Brain (organoid and tissue), 16 donors: ENCODE measurements at places on chromosomes 7 and 10.

GRCh38 chr10:5142199-5142598 is 42.8 kb downstream of the AKR1C8 start:
- no peak for DNase-seq

- no peak for DNase-seq
Observed at GRCh38 chr7:17773289-17773626, 167.0 kb downstream of the SNX13 start.

DNA sequence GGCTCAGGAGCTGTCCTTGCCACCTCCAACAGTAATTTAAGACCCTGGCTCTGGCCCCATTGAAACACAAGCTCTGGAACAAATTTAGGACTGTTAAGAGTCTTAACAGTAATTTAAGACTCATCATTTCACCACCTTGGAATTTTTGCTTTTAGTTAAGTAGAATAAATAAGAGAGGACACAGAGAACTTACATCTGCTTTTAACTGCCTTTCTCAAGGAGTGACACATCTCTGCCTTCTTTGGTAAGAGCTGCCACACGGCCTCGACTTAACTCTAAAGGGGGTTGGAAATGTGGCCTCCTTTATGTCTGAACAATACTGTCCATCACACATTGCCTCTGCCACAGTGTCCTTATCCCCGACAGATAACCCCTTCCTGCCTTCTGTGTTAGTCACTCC is 77.9 kb downstream of the HERPUD2 start:
- no peak for DNase-seq

- DNase-seq, result no peak
Observed at GRCh38 chr7:133784486-133785001, 342.6 kb upstream of the LRGUK start.

DNA sequence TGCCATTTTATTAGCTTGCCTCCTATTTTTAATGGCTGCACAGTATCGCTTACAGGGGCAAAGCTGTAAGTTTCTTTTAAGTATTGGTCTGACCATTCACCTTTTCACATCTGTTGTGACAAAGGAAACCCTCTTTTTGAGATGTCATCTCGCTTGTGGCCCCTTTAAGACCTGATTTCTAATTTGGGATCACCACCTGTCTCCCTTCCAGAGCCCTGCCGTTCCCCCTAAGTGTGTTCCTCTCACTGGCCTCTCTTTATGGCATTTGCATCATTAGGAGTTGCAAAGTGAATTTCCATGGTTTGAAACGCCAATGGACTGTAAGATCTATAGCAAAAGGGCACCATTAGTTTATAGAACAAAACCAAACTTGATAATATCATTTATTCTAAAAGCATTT is 1.4 kb downstream of the EPDR1 start:
- no peak for DNase-seq

GRCh38 chr7:70498232-70498992 is 633.5 kb upstream of the GALNT17 start:
- peak; percentile 66 for DNase-seq

- no peak for DNase-seq
Observed at GRCh38 chr7:51970961-51971665, 654.5 kb upstream of the COBL start.

DNA sequence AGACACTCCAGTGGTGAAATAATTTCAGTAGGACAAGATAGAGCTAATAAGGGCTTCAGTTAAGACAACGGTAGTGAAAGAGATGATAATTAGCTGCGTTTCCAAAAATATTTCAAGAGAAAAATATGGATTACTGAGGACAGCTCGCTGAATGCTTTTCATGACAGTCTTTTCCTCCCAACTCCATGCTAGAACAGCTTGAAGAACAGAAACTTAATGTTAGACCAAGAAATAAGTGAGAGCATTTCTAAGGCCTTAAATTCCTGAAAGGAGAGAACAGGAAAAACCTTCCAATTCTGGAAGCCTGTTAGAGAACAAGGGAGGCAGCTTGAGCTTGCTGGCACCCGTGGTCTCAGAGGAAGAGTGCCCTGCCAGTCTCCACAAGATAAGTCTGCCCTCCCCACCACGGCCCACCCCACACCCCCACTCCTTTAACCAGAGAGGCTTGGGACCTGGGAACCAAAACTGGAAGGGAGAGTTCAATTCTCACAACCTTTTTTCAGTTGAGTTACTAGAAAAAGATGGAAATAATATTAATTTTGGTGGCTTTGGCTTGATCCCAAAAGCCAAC is 1148.0 kb upstream of the CELF2 start:
- DNase-seq, result peak; percentile 72
